Brain (organoid and tissue), 16 donors: ENCODE measurements at places on chromosomes 6 and 20.

DNA sequence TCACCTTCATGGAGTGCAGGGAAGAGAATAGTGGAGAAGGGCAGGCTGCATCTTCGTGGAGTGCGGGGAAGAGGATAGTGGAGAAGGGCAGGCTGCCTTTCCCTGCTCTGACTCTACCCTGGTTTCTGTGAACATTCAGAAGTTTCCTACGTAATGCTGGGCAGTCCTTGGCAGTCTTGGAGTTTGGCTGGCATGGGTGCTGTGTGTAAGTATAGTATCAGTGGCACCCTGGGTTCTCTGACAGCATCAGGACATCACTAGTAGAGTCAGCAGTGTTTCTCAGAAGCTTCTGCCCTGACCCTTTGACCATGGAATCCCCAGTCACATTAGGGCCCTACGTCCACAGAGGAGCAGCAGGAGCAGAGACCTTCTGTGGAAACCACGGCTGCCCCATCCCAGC is 352.9 kb downstream of the NRN1 start:
- DNase-seq = no peak

DNA sequence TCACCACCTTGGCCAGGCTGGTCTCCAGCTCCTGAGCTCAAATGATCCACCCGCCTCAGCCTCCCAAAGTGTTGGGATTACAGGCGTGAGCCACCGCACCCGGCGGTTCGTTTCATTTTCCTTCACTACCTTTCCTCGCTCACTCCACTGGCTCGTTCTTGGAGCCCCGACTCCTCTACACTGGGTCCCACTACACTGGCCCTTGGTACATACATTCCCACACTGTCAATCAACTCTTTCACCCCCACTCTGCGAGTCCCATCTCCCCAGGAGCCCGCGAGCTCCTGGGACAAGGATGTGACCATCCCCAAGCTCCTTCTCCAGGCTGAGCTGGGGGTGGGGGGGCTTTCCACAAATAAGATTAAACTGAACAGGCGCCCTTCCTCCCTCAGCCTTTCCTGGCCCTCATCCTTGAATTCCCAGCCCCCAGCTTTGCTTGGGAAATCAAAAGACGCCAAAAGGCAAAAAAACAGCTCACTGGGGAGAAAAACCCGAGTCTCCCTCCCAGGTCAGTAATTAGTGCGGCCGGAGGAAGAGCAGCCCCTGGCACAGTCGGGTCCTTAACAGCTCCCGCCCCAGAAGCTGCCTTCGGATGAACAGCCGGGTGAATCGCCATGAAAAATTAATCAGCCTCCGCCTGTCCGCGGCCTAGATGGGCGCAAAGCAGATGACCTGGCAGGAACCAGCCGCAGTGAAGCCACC is 42.8 kb upstream of the LY86 start:
- peak; percentile 58 for DNase-seq

DNA sequence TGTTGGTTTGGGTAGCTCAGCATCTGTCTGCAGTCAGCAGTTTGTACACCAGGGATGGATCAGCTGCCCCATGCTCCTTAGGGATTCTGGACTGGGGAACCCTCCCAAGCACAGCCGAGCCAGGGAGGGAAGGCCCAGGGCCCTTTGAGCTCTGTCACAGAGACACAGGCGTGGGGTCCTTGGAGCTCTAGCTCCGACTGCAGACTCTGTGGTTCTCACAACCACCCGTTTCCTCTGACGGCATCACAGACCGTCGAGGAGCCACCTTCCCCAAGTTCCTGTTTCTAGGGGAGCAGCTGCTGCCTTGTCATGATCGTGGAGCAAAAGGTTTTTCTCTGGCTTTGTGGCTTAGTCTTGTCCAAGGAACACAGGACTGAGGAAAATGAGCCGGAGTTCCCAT is at the start of gene SLA2:
Gene SLA2 (minus strand): TSS at position 199 of the 400 bp plus-strand sequence. CDS start 4,861 bp downstream, outside the sequence.
- DNase-seq = no peak

DNA sequence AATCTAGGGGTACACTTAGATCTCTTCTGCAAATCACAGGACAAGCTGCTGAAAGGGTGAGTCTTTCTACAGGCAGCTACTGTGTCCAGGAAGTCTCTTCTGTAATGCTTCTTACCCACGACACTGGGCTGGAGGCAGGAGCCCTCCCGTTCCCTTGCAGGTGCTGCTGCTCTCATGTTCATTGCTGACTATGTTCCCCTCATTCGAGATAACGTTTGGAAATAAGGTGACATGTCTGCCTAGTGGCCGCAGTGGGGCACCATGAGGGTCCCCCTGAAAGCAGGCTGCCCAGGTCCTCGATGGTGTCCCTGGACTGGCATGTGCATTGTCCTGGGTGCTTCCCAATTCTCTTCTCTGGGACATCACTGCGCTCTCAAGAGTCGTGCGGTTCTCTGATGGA is 74.7 kb downstream of the SYNJ2 start:
- no peak for DNase-seq

DNA sequence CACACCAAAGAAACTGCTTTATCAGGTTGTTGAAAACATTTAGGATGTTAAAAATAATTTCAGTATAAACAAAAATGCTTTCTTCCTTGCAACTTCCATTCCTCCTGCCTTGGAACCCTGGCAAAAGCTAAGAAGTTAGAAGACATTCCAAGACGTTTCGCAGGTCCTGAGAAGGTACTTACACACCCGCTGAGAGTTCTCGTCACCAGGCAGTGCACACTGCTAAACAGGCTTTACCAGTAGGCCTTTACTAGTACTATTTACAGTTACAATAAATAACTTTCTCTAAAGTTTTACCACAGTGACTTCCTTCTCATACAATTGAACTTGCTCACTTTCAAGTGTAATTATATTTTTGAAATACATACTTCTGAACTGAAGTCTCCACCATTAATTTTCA is 81.4 kb upstream of the RPS6KA2 start:
- DNase-seq = no peak
